AG08396 (cell line): ENCODE measurements at places on chromosomes 6 and 20.

DNA sequence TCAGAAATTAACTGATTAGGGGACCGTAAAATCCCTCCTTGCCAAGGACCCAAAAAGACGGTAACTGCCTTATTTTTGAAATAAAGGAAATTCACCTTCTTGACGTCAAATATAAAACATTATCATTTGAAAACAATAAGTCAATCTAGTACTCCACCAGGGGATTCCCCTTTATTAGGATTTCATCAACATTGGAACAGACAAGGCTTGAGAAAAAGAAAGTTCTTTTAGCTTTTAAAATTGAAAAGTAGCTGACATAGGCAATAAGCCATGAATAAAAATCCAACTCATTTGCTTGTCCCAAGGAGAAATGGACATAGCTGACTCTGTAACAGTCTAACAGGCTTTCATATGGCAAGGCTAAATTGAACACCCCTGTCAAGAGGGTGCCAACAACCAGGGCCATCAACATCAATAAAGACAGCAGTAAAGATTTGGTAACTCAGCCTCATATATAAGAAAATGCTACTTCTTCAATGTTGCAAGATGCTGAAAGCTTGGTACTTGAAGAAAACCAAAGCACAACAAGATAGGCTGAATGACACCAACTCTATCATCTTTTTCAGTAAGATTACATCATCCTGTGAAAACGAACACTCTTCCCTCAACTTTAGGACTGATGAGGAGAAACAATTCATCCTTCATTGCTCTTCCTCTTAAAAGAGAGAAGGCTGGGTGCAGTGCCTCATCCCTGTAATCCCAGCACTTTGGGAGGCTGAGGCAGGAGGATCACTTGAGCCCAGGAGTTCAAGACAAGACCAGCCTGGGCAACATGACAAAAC lies 121.0 kb upstream of the PRDM1 start:
- DNase-seq = no peak

DNA sequence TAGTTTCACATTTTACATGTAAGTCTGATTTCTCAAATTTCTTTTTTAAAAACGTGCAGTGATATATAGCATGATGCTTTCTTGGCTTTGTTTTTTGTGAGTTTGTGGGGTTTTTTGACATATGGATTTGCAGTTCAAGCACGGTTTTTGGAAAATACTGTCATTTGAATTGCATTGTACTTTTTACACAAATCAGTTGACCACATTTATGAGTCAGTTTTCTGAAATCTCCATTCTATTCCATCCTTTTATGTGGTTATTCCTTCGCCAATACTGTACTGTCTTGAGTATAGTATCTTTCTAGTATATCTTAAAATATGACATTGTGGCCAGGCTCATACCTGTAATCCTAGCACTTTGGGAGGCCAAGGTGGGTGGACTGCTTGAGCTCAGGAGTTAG lies 890.0 kb upstream of the CITED2 start:
- DNase-seq = no peak

DNA sequence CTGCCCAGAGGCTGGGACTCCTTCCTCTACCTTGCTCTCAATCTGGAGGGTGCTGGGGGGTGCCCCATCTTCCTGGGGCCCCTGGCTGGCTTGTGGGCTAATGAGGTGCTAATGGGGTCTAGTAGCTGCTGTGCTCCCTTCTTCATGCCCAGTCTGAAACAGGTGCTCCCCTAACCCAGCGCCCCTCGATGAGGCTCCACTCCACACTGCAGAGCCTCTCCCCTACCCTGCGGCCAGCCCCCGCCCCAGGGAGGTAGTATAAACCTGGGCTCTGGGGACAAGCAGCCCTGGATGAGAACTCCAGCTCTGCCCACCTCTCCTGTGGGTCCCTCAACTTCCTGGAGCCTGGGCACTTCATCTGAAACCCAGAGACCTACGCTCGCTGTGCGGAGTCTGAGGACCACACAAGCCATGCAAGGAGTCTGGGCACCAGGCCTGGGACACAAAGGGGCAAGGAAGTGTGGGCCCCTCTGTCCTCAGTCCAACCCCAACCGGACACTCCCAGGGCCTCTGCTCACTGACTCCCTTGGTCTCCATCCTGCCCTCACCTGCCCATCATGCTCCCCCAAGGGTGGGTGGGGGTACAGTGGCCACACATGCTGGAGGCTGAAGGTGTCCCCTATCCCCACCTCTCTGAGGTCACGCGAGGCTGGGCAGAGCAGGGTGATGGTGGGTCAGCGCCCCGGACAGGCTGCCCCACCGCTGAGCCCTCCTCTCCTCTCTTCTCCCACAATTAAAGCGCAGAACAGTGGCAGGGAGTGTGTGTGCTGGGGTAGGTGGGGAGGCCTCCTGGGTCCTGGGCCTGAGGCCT lies 6.1 kb downstream of the RPL10A start:
- no peak for DNase-seq

DNA sequence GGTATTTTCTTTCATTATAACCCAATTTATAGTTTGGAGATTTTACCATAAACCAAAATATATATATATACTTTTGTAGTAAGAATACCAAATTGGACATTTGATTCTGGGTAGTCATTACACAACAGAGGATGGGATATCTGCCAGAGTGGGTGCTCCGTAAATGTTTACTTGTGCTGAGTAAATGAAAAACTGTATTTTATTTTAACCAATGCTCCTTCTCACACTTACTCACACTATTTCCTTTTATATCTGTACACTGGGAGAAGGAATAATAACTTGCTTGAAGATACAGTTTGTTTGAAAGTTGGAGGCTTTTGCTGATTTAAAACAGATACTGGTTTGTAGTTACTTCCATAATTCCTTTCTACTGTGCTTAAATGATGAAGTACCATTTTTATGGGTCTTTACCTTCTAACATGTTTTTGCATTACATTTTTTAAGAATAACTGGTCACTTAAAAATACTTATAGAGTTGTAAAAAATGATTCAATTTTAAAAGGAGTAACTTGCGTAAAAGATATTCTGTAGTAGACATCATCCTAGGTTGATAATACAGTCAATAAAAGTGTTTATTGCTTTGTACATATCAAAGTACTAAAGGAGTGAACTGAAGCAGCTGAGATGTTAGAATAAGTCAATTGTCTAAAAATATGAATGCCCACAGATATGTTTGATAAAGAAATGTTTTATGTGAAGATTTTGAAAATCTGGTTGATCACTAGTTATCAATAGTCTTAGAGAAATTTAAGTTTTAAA lies 411.7 kb downstream of the UTRN start:
- no peak for DNase-seq

- no peak for DNase-seq
Measured at GRCh38 chr6:90872981-90873380, 286.1 kb upstream of the MAP3K7 start.

- DNase-seq = peak; percentile 58
Measured at GRCh38 chr6:79946272-79947190, 822 bp downstream of the ELOVL4 start.

DNA sequence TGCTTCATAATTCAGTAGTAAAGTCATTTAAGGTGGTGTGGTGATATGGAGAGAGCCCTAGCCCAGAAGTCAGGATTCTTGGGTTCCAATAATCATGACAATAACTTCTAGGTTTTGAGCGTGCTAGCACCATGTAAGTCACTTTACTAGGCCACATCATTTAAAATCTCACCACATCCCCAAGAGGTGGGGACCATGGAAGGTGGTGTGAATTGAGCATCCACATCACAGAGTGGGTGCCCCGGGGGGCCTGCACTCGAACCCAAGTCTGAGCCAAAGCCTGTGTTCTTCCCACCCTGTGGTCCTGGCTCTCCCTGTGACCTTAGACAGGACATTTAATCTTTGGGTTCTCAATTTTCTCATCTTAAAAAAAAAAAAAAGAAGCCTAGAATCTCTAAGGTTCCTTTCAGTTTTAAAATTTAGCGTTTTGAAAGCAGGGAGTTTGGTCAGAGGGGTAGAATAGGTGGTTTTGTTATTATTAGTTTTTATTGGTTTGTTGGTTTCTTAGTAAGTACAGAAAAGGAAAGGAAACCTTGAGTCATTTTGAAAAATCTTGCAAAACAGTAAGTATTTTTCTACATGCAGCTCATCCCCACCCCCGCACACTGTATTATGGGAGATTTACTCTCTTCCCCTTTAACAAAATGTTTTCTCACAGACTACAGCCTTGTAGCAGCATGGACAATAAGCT lies 26.4 kb downstream of the ARMC2 start:
- DNase-seq = no peak

DNA sequence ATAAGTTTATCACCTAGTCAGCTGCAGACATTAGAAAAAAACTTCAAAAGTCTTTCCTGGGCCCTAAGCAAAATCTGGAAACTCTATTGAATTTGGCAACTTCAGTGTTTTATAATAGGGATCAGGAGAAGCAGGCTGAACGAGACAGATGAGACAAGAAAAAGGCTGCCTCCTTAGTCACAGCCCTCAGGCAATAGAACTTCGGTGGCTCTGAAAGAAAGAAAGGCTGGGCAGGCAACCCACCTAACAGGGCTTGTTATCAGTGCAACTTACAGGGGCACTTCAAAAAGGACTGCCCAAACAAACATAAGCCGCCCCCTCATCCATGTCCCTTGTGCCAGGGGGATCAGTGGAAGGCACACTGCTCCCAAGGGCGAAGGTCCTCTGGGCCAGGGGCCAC lies 657.9 kb upstream of the HS3ST5 start:
- no peak for DNase-seq

DNA sequence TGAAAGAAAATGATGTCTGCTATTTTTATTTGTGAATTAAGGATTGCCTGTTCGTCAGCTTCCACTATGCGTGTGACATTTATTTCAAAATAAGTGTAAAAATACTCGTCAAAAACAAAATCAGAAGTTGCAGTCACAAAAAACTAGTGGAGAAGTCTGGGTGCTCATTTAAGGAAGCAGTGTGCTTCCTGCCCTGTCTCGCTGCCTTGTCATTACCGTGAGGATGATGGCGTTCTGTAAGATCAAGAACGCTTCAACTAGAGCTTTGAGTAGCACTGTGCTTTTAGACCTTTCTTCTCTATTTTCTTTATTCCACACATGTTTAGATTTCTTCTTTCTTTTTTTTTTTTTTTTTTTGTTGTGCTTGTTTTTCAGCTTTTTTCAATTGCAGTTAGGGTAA lies 186.9 kb downstream of the TBC1D7 start:
- DNase-seq = no peak

DNA sequence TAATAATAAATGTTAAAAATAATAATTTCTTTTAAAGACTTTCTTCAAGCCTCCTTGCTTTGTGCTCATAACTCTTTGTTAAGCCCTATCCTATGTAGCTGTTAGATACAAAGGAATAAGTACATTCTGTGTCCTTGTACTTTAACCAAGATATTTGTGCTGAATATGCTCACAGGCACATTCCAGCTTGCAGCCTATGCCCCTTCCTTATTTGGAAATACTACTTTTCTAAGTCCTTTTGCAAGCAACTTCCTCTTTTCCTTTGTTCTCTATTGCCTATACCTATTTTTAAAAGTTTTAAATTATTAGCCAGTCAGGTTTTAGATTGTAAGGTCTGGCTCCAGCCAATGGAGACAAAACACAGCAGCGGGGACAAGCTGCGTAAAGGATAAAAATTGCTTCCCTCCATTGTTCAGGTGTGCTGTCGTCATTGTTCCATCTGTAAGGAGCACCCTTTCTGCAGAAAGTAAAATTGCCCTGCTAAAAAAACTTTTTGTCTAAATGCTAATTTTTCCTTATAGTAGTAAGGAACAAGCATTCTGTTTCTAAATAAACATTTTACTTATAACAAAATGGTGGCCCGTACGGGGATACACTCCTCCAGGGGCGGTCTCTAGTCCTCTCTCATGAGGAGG lies 80.2 kb downstream of the SYTL3 start:
- DNase-seq = no peak

GRCh38 chr6:167987396-167988153 lies 9.9 kb upstream of the KIF25 start:
- no peak for DNase-seq

DNA sequence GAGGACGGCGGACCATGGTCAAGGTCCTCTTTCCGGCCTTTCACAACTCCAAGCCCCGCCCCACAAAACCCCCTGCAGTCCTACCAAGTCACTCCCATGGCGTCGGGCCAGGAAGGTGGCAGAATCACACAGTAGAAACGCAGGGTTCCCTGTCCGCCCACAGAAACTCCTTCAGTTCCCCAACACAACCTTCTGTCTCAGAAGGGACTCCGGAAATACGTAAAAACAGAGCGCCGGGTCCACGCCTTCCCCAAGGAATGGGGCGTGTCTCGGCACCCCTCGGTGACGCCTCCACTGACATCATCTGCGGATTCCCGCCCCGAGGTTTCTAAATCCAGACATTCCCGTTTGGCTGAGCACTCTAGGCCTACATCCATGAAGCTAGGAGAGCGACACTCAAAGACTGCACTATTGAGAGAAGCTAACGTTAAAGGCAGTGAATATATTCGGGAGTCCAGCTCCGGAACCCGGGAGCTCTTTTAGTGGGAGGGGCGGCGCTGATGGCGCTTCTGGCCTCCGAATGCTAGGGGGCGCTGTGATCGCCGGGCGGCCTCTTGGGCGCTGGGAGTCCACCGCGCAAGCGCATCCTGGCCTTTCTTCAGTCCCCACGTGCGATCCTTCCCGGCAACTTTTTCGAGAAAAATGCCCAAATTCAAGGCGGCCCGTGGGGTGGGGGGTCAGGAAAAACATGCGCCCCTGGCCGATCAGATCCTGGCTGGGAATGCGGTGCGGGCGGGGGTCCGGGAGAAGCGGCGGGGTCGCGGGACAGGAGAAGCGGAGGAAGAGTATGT lies at the start of the genes BYSL and MED20:
Gene BYSL, plus strand, starts transcription at position 579 of the 791 bp plus-strand sequence. Its CDS starts 64 bp downstream, at position 643.
Gene MED20, minus strand, starts transcription at position 219 of the 791 bp plus-strand sequence. Its CDS starts 121 bp downstream, at position 98.
- peak; percentile 91 for DNase-seq
